Omental fat pad (tissue), 4 donors: ENCODE measurements at places on chromosomes 16 and 17.

GRCh38 chr16:12153662-12154061 is 177.1 kb downstream of the SNX29 start:
- no peak for DNase-seq

DNA sequence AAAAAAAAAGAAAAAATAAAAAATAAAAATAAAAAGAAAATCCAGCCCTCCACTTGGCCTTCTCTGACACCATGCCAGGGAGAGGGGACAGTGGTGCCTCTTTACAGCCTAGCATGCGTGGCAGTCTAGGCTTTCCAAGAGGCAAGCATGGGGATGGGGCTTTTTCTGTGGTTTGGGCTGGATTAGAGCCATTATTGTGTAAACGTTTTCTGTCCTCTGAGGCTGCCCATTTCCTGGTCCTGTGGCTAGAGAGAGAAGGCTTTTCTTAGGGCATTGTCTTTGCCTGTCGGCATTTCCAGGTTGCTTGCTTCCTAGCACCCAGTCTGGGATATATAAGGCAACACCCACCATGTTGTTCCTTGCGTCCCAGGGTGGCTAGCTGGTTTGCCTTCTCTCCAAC is 2.7 kb upstream of the DHRS7B start:
- no peak for DNase-seq

GRCh38 chr17:15185625-15185991 is 79.5 kb downstream of the PMP22 start:
- no peak for DNase-seq

GRCh38 chr17:71337938-71338337 is 782.9 kb upstream of the SOX9 start:
- no peak for DNase-seq

- DNase-seq: no peak
Observed at GRCh38 chr16:83306961-83307593, 500.7 kb upstream of the HSBP1 start.

DNA sequence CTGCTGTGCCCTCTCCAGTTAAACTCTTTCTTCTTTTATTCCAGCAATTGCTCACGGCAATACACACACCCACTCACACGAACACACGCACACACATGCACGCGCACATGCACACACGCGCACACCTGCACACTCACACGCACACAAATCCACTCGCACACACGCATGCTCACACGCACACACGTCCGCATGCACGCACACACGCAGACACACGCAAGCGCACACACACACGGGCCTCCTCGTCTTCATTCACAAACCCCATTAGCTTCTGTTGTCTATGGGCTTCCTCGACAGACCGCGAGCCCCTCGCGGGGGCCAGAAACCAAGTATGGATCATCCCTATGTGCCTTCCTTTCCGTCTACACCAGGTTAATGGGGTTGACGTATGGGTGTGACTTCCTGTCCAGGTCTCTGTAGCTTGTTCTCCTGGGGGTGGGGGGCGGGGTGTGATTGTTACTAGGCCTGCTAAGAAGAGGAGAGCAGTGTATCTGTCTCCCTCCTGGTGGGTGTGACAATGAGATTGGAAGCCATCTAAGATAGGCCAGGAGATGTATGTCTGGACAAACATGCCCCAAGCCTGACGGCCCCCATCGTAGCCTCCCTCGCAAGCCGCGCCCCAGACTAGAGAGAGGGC is 670 bp upstream of the CTF1 start:
- no peak for DNase-seq

GRCh38 chr17:9021158-9021991 is at the start of gene NTN1:
Gene NTN1, plus strand, starts transcription at chr17:9021510. Its CDS starts 864 bp downstream, at chr17:9022374.
- DNase-seq: no peak

GRCh38 chr16:74100395-74101326 is 196.0 kb upstream of the PSMD7 start:
- no peak for DNase-seq

DNA sequence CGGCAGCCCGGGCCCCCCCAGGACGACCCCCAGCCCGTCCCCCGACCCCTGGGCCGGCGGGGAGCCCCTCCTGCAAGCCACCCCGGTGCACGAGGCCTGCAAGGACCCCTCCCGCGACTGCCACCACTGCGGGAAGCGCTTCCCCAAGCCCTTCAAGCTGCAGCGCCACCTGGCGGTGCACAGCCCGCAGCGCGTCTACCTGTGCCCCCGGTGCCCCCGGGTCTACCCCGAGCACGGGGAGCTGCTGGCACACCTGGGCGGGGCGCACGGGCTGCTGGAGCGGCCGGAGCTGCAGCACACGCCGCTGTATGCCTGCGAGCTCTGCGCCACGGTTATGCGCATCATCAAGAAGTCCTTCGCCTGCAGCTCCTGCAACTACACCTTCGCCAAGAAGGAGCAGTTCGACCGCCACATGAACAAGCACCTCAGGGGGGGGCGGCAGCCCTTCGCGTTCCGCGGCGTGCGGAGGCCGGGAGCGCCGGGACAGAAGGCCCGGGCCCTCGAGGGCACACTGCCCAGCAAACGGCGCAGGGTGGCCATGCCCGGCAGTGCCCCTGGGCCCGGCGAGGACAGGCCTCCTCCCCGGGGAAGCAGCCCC is 15.6 kb upstream of the ZFPM1 start:
- DNase-seq: peak; percentile 46

GRCh38 chr17:75142236-75142971 is 10.9 kb upstream of the NT5C start:
- DNase-seq: no peak

DNA sequence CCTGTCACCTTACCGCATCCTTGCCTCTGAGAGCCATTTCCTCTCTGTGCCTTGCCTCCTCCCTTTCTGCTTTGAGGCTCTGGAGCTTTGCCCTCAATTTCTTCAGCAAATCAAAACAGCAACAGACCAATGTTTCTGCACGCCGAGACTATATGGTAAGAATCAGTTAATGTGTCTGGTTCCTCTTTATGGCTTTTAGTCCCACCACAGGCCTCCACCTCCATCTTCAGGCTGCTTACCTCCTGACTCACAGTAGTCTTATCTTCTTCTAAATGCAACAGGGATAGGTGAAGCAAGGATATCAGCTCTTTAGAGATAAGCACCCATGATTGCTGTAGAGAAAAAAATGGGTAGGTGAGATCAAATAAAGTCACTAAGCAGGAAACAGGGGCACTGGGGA is 9.2 kb upstream of the ALDOC start:
- no peak for DNase-seq

- DNase-seq: no peak
Observed at GRCh38 chr17:75114552-75115314, 5.0 kb downstream of the ARMC7 start.

DNA sequence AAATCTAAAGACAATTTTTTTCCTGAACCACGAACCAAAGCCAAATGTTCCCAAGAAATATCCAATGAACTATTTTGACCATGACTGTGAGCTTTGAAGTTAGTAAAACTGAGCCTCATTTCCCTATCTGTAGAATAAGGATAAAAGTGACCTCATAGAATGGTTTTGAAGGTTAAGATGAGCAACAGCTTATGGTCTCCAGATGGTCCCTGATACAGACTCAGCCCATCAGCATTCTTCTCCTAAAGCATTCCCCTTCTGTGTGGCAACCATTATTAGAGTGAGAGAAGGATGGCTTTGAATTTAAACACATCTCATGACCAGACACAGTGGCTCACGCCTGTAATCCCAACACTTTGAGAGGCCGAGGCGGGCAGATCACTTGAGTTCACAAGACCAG is 70.1 kb downstream of the COPRS start:
- no peak for DNase-seq

- no peak for DNase-seq
Observed at GRCh38 chr17:80283116-80283852, 22.6 kb downstream of the RNF213 start.

- no peak for DNase-seq
Observed at GRCh38 chr16:54070789-54071343, 215.7 kb downstream of the IRX3 start.

GRCh38 chr16:23301251-23302044 is 654 bp upstream of the SCNN1B start:
- no peak for DNase-seq

DNA sequence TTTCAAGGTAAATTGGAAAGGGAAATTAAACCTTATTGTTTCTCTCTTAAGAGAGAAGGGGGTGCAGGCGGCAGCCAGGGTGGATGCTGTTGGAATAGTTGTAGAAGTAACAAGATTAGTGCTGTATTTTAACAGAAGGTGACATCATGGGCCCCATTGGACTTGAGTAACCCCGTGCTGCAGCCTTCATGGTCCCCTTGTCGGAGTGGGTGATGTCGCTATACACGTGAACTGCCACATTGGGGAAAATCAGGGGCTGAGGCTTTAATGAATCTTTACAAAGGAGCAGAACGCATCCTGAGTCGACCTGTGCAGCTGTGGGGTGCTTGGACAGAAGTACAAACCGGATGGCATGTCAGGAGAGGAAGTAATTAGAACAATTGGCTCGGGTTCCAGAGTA is 3.2 kb downstream of the SNX11 start:
- no peak for DNase-seq

- no peak for DNase-seq
Observed at GRCh38 chr17:19703106-19703827, 13.1 kb downstream of the SLC47A2 start.

DNA sequence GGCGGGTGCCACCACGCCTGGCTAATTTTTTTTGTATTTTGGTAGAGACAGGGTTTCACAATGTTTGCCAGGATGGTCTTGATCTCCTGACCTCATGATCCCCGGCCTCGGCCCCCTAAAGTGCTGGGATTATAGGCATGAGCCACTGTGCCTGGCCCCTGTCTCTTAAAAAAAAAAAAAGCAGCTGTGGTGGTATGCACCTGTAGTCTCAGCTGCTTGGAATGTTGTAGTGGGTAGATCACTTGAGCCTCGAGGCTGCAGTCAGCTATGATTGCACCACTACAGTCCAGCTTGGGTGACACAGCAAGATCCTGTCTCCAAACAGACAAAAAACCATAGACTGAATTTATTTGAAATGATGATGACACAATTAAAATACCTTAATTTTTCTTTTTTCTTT is 24.3 kb downstream of the CDK12 start:
- DNase-seq: no peak

- DNase-seq: no peak
Observed at GRCh38 chr17:44759086-44759915, 513 bp downstream of the ADAM11 start.

GRCh38 chr16:16867973-16868372 is 489.0 kb downstream of the NPIPA7 start:
- no peak for DNase-seq

GRCh38 chr17:63285551-63285950 is 160.6 kb downstream of the CYB561 start:
- DNase-seq: no peak

DNA sequence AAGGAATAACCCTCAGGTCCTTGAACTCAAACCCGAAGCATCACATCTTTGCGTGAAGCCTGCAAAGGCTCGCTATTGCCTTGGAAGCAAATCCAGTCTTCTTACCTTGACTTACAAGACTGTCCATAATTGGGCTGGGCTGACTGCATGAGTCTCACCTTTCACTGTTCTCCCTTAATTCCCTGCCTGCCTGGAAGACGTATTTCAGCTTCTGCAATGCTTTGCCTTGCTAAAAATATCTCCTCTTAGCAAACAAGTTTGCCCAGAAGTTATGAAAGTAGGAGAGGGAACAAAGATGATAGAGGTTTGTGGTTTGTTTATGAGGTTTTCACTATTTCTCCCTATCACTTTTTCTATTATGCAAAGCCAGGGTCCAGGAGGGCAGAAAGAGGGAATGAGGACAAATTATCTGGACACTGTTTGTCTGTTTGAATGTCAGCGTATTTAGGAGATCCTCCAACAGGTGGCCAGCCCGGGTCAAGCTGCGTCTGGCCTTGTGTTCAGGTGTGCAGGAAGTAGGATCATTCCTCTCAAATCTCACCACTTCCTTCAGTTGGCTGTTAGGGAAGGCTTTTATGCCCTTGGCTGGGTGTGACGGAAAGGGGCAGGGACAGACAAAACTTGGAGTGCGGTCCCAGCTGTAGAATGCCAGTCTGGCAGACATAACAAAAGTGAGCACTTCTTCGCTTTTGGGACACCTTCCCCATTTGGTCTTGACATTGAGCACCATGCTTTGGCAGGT is 488.9 kb downstream of the CDH13 start:
- no peak for DNase-seq

- no peak for DNase-seq
Observed at GRCh38 chr17:34728771-34729310, 149.5 kb downstream of the TMEM132E start.

GRCh38 chr17:81840826-81841778 is 6.3 kb upstream of the PPP1R27 start:
- no peak for DNase-seq

DNA sequence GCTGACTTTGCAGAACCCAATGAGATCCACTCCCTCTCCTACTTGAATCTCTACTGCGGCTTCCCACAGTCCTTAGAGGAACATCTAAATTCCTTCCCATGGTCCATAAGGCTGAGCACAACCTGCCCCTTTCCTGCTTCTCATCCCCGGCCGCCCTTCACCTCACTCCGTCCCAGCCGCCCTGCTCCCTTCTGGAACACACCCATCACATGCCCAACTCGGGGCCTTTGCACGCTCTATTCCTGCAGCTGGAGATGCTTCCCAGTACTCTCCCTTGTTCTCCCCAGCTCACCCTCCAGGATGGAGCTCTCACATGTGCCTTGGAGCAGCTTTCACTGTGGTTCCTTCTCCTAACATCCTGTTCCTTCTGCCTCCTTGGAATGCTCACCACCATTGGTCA is 23.6 kb downstream of the NKD1 start:
- DNase-seq: no peak

DNA sequence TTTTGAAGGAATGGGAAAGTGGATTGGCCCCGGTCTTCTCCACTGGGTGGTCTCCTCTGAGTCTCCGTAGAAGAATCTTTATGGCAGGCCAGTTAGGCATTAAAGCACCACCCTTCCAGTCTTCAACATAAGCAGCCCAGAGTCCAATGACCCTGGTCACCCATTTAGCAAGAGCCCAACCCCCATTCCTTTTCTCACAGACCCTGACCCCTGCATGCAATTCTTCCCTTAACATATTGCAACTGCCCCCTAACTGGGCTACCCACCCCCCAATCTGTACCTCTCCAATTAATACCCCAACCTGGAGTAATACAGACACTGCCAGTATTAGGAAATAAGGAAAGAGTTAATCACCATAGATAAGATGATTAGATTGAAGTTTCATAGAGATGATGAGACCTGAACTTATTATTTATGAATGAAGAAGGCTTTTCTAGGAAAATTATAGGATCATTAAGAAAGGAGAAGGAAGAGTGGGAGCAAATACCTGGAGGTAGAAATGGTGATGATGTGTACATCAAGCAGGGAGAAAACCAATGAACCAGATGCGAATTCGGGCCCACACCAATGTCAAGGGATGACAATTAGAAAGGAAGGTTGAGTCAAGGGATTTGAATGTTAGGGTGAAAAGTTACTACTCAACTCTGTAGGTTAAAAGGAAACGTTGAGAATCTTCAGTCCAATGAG is 2.4 kb downstream of the CCL2 start:
- DNase-seq: no peak

GRCh38 chr16:89436366-89436765 is 54.0 kb downstream of the ANKRD11 start:
- no peak for DNase-seq

DNA sequence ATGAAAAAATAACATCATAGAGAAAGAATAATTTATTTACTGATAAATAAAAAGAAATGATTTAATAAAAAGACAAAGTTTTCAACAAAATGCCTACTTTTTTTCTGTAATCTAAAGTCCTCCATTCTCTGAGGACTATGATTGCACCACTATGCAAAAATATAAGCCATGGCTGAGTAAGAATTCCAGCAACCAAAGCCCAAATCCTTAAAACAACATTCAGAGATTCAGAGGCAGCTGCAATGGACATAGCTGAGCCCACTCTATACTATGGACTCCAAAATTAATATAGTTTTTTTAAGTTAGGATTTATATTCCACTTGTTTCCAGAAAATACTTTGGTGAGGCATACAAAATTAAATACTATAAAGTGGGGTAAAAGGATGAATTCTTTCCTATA is 169.5 kb upstream of the C17orf78 start:
- no peak for DNase-seq

- DNase-seq: no peak
Observed at GRCh38 chr17:1180958-1181752, 1.4 kb upstream of the ABR start.
